Femur (tissue), 1 donor: ENCODE measurements at places on chromosomes 3 and 15.

- no peak for DNase-seq
Observed at GRCh38 chr3:38608961-38609360, 40.5 kb downstream of the SCN5A start.

DNA sequence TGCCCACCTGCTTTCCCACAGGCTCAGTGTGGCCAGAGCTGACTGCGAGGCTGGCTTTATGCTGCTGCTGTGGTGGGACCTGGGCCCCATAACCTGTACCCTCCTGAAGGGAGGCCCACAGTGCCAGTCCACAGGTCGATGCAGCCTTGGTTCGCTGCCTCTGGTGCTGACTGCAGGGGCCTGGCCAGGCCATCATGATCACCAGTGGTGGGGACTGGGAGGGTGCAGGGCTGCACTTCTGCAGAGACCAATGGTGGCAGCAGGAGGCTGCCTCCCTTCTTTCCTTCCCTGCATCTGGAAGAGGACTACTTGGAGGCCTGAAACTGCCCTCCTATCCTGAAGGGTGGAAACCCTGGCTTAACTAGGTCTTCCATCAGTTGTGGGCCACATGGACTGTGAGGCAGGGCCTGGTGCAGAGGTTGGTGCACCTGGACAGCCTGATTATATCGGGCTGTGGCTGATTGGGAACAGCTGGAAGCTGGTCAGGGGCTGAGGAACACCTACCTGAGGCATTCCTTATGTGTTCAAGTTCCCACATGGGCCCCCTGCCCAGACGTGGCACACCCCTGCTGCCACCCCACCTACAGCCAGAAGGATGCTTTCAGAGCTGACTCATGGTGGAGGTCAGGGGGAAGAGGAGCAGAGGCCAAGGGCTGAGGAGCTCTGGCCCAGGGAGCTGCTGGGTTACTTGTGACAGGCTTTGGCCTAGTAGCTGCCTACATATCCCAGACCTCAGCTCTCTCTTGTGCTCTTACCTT, 29.8 kb downstream of the POMGNT2 start:
- no peak for DNase-seq

GRCh38 chr3:34284959-34285826, 486.8 kb downstream of the PDCD6IP start:
- DNase-seq, result no peak

GRCh38 chr3:111193472-111193871, 121.9 kb downstream of the NECTIN3 start:
- no peak for DNase-seq

GRCh38 chr15:57854531-57854930, 148.0 kb downstream of the POLR2M start:
- no peak for DNase-seq

GRCh38 chr15:53762916-53763315, 3.5 kb upstream of the WDR72 start:
- no peak for DNase-seq

DNA sequence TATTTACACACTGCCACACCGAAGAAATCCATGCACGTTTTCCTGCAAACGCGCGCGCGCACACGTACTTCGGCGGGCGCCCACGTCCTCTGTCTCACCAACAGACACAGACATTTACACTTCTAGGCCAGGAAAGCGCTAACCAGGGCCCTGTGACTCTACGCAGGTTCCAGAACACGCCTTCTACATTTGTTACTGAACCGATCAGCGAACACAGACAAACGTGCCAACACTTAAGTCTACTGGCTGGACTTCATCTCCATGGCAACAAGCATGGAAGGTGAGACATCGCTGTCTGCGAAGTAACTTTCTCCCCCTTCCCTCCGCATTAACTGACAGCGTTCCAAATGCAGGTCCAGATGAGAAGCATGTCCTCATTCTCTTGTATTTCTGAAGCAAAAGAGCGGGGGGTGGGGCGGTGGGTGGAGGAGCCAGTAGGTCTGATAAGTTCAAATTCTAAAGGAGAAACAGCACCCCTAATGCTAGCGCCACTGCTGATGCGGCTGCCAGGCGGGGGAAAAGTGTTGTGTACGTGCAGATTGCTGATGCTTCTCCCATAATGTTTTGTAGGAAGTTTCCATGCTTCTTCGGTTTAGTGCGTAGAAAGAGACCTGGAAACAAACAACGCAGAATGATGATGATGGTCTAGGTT, at the start of gene CTXN2:
TSS of gene CTXN2 (plus strand) at position 92 of the 652 bp plus-strand sequence. CDS start 9,636 bp downstream, outside the sequence.
- no peak for DNase-seq

- no peak for DNase-seq
Observed at GRCh38 chr3:159174715-159175692, 373.1 kb downstream of the MFSD1 start.

GRCh38 chr15:49622561-49622960, 1.7 kb downstream of the DTWD1 start:
- DNase-seq, result no peak

GRCh38 chr15:79185199-79185598, 94.6 kb upstream of the RASGRF1 start:
- DNase-seq, result no peak

- no peak for DNase-seq
Observed at GRCh38 chr3:17342119-17342518, 400.3 kb downstream of the TBC1D5 start.

- no peak for DNase-seq
Observed at GRCh38 chr3:61733876-61734275, 172.5 kb downstream of the PTPRG start.

DNA sequence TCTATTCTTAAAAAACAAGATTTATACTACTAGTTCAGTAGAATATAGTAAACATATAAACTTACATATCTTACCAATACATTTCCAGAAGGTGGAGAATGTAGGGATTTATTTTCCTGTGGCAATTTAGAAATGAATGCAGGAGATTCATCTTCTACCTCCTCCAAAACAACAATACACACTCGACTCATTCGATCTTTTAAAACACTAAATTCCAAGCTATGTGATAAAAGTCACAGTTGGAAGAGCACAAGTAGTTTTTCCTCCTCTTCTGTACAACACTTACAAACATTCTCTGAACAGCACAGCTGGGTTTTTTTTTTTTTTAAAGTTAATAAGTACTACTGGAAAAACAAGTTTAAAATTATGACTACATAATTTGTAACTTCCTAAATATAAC, 1.4 kb downstream of the ANKRD28 start:
- no peak for DNase-seq

DNA sequence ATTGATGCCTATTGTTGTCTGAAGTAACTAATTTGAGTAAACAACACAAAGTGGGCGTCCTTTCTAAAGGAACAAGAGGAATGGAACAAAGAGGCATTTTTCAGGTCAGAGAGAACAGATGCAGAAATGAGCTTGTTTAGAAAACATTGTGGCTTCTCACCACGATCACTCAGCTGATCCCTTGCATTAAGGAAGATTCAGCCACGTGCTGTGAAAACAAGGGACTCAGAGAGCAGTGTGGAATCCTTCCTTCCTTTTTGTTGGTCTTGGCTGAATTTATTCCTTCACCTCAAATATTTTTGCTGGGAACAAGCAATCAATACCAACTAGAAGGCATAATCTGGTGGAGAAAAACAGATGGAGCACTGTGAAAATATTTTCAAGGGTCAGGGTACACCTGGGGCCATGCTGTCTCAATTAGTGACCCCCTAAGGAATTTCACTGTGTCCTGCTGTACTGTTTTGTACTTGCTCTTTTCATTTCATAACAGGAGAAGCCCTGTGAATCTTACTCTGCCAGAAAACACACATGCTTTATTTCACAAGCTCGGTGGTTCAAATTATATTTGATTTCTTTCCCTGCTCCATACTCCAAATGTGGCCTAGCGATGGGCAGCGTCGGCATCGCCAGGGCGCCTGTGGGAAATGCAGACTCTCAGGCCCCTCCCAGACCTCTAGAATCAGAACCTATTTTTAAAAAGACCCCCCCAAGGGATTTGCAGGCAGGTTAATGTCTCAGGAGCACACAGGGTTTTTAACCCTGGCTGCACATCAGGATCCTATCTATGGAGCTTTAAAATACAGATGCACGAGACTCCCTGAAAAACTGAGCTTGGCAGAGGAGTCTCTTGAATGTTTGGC, 11.6 kb upstream of the SLC6A20 start:
- DNase-seq, result no peak

DNA sequence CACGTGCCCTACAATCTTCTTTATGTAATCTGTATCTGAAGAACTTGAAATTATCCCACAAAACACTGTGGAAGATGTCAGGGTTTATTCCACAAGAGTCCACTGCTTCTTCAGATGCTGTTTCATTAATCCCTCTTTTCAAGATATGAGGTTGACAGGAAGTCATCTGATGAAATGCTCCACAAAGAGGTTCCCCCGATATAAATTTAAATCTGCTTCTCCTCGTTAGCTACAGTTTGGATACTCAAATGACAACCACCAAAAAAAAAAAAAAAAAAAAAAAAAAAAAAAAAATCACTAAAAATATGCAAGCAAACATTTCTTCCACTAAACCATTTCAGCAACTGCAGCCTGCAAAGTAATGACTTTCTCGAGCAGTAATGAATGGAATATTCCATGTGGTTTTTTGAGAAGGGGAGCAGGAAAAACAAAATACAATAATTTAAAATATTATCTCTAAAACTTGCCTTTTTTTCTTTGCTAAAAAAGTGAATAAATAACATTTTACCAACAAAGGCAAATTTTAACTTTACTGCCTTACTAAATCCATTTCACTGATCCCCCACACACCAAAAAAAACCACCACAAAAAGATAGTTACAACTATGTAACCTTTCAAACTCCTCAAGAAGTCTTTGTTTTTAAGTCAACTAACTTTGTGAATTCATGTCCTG, 37.8 kb downstream of the DLG1 start:
- no peak for DNase-seq

- DNase-seq, result no peak
Observed at GRCh38 chr3:196611761-196612483, 27.6 kb upstream of the NRROS start.

DNA sequence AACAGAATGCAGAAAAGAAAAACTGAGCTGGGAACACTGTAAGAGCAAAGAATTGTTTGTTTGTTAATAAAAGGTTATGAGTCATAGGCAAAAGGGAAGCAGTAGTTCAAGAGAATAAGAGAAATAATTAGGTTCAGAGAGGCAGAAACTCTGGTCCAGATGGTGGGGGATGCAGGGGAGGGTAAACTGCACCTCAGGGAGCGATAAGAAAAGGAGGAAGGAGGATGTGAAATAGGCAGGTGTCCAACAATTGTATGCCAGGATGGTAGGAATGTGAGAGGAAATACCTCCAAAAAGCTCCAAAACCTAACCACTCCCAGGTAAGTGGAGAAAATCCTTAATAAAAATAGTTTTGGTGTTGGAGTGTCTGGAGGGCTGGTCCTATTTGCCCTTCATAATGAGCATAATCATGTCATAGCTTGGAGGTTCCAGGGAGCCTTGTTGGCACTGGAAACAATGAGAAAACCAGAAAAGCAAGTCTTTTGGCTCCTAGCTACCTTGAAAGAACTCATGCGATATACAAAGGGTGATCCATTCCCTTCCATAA, 405.4 kb upstream of the TBL1XR1 start:
- no peak for DNase-seq

DNA sequence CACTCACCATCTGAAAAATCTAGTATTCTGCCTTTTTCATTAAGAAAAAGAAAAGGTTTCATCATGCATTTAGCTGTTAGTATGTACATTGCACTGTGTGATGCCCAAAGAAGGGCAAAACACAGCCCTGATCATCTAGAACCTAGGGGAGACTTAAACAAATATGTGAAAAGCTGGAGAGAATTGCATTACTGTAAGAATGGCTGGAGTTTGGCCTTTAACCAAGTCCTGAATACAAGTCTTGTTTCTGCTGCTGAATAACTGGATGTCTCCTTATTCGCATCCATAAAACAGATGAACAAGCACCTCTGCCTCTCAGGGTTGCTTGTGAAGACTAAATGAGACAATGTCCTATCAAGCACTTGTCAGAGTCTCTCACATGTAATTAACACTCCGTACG, 233.4 kb upstream of the LRTM1 start:
- no peak for DNase-seq

DNA sequence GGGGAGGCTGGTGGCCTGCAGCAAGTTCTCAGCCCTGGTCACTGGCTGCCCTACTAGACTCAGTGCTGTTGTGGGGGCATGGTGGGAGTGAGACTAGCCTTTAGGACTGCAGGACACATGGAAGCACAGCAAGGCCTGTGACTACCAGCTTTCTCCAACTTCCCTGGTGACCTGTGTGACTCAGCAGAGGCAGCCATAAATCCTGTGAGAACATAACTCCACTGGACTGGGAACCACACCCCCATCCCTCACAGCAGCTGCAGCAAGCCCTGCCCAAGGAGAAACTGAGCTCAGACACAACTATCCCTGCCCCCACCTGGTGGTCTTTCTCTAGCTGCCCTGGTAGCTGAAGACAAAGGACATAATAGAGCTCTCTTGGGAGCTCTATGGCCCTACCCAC, 111.3 kb downstream of the DCLK3 start:
- no peak for DNase-seq

DNA sequence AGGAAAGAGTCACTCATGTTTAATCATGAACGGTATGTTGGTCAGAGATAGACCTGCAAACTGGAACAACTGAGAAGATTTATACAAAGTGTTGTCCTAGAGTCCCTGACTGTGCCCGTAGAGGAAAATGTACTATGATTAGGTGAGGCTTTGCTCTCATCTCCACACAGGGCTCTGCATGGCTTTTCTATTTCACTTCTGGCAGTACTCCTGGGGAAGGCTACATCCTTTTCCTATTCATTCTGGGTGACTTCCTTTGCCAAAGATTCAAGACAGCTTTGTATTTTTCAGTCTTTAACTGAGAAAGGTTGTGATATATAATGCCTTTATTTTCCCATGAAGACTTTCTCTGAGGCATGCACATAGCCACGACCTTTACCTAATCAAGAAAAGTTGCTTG, 414.7 kb downstream of the ZBTB20 start:
- DNase-seq, result no peak

DNA sequence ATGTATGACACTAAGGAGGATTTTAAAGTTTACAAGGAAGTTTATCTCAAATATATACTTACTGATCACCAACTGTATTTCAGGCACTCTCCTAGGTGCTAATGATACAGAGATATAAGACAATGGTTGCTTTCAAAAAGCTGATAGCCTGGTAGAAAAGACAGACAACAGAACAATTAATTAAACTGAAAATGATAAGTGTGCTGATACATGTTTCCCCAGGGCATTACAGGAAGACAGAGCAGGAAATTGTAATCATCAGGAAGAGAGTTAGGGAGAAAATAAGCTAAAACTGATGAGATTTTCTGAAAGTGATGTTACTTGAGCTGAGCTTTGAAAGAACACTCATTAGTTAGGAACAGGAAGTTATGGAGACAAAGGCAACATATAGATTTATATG, 229.7 kb downstream of the RSRC1 start:
- DNase-seq, result no peak

- DNase-seq, result no peak
Observed at GRCh38 chr3:107729686-107730085, 206.9 kb downstream of the BBX start.

GRCh38 chr15:26848498-26848897, 18.4 kb upstream of the GABRA5 start:
- DNase-seq, result no peak

DNA sequence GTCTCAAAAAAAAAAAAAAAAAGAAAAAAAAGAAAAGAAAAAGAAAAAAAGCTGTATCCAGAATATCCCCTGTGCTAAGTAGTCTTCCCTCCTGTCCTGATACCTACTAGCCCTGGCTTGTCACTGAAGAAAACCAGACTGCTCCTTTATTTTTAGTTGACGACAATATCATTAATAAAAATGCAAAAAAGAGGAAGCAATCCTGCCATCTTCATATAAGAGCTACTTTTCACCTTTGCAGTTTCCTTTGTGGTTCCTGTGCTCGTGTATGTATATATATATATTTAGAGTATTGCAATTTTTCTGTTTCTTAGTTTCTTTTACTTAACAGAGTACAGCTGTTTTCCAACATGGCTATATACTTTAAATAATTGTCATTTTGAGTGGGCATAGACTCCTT, 13.6 kb downstream of the C3orf20 start:
- no peak for DNase-seq

GRCh38 chr3:155391551-155391958, 98.1 kb upstream of the STRIT1 start:
- peak; percentile 60 for DNase-seq
